Mesendoderm (in vitro differentiated cells): ENCODE measurements at places on chromosomes 13 and 19.

- no peak for DNase-seq
Observed at GRCh38 chr19:18214779-18215433, 11.1 kb upstream of the RAB3A start.

DNA sequence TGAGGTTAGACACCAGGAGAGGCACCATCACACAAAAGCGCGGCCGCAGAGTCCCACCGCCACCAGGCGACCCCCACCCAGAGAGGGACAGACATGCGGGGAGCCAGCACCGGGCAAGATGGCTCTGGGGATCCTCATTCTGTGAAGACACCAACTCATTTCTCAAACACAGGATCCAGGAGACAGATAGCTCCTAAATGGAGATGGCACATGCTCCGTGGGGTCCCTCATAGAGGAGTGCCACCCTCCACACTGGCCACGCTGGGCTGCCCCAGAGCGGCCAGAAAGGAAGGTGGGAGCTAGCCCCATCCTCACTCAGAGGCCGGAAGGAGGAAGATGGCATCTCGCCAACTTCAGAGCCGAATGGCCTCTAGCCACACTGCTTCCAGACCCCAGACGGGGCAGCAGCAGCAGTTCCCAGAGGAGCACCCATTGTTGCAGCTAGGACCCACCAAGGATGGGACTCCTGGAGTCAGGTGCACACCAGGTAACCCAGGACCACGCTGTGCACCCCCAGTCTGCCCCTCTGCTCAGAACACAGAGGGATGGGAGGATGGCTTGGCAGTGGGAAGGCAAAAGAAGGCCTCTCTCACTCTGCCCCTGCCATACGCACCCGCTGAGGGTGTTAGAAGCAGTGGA lies 78.6 kb downstream of the ZIC5 start:
- DNase-seq = no peak

DNA sequence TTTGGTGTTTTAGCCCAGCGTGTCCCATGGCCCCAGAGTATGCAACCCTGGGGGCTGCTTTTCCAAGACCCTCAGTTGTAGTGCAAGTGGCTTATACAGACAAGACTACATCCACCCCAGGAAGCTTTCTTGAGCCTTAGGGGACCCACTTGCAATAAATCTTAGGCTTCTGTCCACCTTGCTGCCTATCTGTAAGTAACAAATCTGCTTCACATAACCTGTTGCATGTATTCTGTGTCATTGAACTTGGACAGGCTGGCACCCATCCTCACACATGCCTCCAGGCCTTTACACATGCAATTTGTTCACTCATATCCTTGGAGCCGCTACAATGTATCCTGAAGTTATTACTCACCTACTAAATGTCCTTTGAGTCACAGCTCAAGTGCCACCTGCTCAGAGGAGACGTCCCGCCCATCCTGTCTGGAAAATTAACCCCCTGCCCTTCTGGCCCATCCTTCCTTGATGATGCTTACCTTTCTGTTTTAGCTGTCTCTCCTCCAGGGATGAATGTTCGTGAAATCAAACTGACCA lies 101.2 kb downstream of the ZNF536 start:
- DNase-seq = no peak

- no peak for DNase-seq
Observed at GRCh38 chr19:16303755-16304154, 20.9 kb upstream of the KLF2 start.

DNA sequence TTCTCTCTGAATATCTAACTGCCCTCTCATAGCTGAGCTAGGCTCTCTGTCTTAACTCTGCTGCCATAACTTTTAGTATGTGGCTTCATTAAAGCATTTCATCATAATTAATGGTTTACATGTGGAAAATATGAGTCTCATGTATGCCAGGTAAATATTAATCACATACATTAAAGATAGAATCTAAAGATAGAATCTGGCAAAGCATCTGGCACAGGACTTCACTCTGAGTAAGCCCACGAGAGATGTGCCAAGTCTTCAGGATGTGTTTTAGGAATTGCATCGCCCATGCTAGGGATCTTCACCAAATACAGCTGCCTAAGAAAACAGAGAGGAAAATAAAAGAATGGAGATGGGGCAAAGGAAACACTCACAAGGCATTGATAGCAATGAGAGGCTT lies 285.8 kb downstream of the DIAPH3 start:
- no peak for DNase-seq

DNA sequence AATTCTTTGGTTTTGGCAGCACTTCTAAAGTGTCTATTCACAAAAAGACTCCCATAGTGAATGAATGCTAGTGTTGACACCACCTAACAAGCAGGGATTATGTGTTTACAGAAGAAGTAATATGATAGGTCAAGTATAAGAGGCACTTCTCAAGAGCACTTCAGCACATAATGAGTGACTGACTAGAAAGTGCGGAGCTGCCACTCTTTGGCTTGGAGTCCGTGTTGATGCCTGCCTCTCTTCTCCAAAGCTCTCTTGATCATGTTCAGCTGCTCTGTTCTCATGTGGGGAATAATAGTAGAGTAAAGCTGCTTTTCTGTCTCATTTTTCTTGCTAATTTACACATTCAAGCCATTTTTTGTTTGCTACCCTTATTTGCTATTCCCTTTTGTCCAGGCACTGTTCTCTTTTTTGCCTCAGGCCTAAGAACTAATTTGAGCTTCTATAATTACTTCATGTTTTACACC lies 22.7 kb upstream of the MAB21L1 start:
- no peak for DNase-seq

DNA sequence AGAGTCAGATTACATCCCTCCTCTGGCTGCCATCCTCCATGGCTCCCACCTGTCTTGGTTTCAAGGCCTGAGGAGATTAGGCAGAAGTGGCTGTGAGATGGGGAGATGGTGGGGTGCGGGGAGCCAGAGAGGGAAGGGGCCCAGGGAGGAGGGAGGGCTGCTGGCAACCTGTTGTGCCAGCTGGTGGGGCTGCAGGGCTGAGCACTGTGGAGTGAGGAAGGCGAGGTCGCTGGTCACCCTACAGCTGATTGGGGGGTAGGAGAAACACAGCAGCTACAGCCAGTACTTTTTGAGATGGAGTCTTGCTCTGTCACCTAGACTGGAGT lies 48.3 kb downstream of the CD320 start:
- no peak for DNase-seq

GRCh38 chr19:39735688-39736087 lies 2.1 kb downstream of the CLC start:
- DNase-seq = no peak

- DNase-seq = peak; percentile 39
Observed at GRCh38 chr19:49684251-49684982, 5.0 kb upstream of the ADM5 start.

DNA sequence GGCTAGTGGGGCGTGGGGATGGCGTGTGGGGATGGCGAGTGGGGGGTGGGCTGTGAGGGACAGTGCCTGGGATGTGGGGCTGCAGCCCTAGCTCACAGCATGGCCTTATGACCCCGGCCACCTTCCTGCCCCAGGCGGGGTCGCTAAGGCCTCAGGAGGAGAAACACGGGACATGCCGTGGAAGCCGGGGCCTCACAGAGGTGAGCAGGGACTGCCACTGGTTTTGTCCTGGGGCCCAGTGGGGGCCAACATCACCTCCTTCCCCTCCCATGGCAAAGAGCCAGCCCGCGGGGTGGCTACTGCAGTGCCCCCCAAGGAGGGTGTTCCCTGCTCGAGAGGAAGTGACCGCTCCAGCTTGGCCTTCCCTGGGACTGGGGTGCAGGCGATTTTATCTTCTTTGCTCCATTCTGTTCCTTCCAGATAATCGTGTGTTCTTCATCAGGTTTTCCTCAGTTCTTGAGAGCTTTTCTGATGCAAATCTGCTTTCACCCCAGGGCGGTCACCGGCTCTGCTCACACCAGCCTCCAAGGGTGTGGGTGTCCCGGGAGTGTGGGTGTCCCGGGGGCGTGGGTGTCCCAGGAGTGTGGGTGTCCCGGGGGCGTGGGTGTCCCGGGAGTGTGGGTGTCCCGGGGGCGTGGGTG lies 1.2 kb downstream of the F7 start:
- no peak for DNase-seq

DNA sequence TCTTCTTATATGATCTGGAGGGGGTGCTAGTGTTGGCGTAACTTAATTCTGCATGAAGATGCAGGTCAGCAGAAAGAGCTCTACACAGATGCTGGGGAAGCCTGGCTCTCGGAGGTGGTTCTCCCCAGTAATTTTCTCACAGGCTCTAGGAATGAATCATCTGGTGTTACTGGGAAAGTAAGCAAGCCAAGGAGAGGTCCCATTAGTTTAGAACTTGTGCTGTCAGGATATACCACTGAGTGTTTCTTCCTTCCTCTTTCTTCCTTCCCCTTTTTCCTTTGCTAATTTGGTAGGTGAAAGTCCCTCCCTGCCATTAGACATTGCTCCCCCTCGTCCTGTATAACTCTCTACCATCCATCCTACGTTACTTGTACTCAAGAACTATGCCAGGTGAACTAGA lies 68.3 kb downstream of the ATP8A2 start:
- DNase-seq = no peak

DNA sequence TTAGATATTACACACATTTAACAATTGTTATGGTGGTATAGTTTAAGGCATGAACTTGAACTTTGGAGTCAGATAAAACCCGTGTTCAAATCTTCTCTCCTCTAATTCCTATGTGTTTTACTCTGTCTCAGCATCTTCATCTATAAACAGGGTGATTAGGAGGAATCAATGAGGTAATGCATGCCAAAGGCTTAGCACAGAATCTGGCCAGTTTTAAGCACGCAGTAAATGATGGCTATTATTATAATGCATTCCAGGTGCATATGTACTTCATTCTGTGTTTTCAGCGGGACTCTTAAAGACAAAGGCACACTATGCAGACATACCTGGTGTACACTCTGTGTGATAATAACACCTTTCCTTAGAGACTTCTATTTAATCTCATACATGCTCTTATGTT lies 88.0 kb upstream of the FRY start:
- DNase-seq = no peak

- DNase-seq = peak; percentile 82
Observed at GRCh38 chr19:16324384-16325160, at the start of gene KLF2. KLF2 (plus strand) TSS chr19:16324826; CDS start chr19:16324924, 98 bp downstream.

- peak; percentile 29 for DNase-seq
Observed at GRCh38 chr19:49064029-49064629, 489 bp downstream of the NTF4 start.

DNA sequence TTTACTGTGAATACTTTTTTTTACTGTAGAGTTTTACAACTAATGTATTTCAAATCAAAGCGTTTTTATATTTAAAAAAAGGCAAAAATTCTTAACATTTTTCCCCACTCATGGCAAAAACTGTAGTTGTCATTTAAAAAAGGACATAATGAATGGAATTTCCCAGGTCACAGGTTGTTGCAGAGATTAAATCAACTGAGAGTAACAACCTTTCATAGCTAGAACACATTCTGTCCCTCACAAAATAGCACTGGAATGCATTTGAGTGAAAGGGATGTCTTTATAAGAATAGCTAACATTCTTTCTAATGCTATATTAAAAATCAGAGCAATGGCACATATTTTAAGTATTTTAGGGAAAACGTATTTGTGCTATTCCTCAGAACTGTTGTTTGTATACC lies 1393.3 kb upstream of the ATXN8OS start:
- peak; percentile 83 for DNase-seq

DNA sequence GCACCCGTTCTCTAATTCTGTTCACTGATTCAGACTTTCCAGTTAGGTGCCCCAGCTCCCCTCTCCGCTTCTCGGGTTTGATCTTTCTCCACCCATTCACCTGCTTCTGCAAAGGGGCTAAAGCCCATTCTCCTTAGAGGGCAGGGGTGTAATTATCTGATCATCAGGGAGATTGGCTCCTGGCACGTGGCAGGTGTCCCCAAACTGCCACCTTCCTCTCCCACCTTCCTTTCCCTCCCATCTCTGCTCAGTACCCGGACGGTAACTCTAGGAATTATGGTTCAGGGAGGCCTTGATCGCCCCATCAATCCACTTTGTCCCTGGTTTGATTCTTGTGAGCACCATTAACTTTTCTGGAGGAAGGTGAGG lies 212 bp downstream of the FFAR1 start:
- no peak for DNase-seq

GRCh38 chr19:9597027-9597426 lies 12.7 kb upstream of the ZNF121 start:
- DNase-seq = no peak

- DNase-seq = no peak
Observed at GRCh38 chr19:52221831-52222375, 32.1 kb downstream of the PPP2R1A start.

GRCh38 chr19:4636151-4636717 lies 3.1 kb upstream of the TNFAIP8L1 start:
- peak; percentile 60 for DNase-seq

DNA sequence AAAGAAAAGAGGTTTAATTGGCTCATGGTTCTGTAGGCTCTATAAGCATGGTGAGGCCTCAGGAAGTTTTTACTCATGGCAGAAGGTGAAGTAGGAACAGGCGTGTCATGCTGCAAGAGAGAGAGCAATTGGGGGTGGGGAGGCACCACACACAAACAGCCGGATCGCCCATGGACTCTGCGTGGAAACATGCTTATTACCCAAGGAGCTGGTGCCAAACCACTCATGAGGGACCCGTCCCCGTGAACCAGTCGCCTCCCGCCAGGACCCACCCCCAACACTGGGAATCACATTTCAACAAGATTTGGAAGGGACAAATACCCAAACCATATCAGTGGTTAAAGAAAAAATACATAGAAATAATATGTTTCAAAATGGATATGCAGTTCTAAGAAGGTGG lies 174.6 kb upstream of the RNF113B start:
- DNase-seq = no peak

DNA sequence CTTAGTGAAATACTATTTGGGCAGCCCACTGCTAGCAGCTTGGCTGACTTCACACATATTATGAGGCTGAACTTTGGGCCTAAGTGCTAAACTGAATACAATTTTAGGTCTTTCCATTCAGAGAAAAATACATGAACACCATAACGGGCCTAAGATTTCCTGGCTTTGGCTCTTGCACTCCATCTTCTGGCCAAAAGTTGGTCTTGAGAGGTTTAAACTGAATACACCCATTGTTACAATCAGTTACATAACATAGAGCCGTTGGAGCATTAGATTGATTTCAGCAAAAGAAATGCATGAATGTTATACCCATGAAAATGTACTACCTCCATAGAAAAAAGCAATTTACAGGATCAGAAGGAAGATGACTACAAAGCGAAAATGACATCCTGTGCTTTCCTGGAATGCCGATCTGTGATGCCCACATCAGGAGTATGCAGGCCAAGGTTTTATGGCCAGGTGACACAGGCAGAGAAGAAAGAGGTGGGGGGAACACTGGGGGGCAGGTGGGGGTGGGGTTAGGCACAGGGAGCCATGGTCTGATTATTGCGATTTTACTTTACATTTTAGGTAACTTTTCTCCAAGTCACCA lies 11.1 kb upstream of the SHISA2 start:
- DNase-seq = peak; percentile 54
